ENCODE measurements at places on chromosomes 4 and X. TPM values are rescaled to one million over a fixed set of nuclear protein-coding genes. Genes with fewer than 3 reads are reported as not detected.

The GYPE gene
- not detected for total RNA-seq

The MAGEH1 gene
- total RNA-seq, result 25.7 TPM

The P2RY10 gene
- total RNA-seq, result not detected

The HSFX2 gene
- total RNA-seq, result not detected

The RS1 gene
- not detected for total RNA-seq

DNA sequence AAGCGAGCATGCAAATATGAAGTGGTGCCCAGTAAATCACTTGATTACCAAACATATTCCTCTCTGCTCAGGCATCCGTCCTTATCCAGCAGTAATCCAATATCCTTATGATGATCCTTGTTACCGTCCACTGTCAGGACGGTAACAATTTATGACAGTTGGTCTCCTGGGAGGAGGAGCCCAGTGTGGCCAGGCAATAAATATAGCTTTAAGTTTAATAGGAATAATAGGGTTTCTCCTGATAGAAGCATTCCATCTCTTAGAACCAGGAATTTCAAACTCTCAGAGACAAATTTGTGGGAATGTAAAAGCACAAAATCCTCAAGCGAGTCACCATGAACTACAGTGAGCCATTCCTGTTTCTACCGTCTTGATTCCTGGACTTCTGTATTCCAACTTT, 171.2 kb upstream of the IL15 start:
- no peak for DNase-seq

- no peak for DNase-seq
Measured at GRCh38 chr4:57129477-57129876, 19.3 kb upstream of the IGFBP7 start.

DNA sequence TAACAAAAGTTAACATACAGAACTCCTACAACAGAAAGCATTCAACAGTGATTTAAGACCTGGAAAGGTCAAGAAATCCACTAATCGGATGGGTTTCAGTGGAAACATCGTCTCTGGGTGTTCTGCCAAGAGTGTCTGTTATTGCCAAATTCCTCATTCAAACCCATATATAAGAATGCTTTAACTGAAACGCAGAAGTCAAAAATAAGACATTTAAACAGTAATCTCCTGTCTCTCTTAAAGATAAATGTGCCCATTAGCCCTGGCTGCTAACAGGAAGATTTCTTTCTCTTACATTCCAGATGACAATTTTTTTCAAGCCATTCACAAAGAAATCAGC, 31.5 kb downstream of the DCTD start:
- no peak for DNase-seq
